ENCODE measurements at places on chromosomes 1 and 21.

DNA sequence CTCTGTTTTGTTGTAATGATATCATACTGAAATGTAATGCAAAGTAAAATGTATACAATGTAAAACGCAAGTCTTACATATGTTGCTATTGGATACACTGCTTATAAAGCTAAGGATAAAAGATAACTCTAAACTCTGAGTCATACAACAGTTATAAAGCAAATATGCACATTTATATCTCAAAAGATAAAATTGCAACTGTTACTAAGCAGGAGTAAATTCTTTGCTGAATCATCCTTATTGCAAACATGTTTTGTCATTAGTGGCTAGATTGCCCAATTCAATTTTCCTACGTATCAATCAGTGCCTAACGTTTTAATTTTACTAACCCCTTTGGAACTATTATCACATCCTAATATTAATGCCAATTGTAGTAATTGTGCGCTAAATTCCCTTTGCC, 762.9 kb downstream of the LTN1 start:
- DNase-seq = no peak

GRCh38 chr1:1021010-1021919, 1.3 kb downstream of the AGRN start:
- DNase-seq = no peak

- DNase-seq = no peak
These were observed 9.9 kb upstream of the BACE2 start for GRCh38 chr21:41158026-41158425.

DNA sequence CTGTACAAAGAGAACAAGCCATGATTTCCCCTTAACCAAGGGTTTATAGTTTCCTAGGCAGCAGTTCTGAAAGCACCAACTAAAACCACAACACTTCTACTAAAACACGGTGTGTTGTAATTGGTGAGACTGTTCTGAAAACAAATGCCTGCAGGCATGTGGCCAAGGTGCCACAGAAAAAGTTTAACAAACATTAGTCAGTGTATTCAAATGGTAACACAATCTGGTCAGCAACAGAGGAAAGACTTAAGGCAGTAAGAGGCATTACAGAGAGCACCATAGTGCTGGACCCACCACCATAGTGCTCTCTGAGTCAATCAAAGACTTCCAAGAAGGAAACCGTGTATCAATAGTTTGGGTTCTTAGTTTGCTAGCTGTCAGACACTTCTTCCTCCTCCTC, 16.7 kb downstream of the SNIP1 start:
- no peak for DNase-seq

DNA sequence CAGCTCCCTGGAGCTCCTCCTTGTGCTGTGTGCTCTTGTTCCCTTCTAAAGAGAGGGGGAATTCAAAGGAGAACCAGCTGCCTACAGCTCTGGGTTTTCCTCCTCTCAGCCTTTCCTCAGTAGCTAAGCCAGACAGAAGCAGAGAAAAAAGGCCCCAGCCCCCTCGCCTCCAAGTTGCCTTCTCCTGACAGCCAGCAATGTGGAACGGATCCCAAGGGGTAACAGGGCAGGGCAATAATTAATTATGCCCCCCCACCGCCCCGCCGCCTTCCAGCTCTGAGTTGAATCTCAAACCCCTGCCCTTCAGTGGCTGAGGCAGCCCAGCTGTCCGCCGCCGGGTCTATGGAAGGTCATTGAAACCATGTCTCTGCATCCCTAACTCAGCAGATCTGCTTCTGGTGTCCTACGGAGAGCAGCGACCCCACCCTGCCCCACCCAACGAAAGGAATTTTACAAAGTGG, 69.0 kb upstream of the GOLT1A start:
- DNase-seq = no peak

- no peak for DNase-seq
These were observed 2.7 kb upstream of the EDEM3 start for GRCh38 chr1:184757406-184757805.

- no peak for DNase-seq
These were observed 8.5 kb upstream of the S100B start for GRCh38 chr21:46613391-46613790.
